ENCODE measurements at places on chromosomes 7 and 10.

DNA sequence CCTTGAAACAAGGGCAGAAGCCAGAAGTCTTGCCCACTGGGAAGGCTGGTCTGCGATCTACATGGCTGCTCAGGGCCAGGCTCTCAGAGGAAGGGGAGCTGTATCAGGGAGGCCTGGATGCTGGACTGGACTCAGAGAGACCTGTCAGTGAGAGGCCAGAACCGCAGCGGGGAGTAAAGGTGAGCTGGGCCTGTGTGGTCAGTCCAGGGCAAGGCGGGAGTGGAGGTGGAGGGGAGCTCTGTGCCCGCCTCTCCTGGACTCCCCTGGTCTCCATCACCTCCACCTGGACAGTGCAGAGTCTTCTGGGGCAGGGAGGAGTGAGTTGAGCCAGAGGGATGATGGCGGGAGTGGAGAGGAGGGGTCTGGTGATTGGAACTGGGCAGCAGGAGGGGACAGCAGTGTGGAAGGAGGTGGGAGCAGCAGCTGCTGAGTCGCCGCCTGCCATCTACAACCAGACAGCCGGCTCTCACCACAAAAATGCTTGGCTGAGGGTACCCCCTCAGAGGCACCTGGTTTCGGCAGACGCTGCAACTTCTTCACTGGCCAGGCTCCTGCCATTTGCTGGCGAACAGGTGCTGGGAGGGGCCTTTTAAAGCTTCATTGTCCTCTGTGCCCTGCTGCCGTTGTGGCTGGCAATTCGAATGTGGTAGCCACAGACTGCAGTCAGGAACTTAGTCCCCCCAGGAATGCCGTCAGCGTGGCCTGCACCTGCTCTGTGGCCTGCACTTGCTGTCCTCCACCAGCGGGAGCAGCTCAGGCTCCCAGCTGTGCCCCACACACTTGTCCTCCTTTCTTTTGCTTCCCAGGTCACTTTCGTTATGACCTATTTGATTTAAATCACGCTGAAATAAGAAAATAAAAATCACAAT is 3.5 kb downstream of the RASSF4 start:
- no peak for DNase-seq

DNA sequence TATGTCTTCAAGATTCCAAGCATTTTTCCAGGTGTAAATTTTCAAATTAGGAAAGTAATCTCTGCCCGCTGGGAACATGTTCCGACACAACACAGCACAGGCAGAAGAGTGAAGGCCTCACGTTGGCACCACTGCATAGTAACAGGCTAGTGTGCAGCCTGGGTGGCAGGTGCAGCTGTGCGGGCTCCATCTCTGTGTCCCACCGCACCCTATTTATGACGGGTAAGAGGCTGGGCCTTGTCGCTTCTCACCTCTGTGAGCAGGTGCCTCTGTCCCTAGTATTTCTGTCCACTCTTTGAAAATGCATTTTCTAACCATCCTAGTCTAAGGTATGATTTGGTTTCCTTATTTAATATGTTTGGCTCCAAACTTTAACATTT is 24.1 kb downstream of the VIPR2 start:
- DNase-seq, result no peak

DNA sequence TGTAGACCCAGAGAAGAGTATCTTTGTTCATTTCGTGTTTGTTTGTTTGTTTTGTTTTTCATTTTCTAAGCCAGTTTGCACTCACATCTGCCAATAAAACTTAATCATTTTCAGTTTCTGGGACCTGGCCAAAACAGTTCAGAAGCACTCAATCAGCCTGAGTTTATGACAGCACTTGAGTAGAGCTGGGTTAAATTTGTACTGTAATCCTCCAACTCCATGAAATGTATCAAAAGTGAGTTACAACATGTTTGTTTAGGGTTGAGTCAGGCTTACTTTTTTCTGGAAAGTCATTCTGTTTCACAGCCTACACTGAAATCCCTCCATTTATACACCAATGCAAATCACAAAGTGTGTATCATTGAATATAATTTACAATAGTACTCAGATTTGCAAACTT is 91.9 kb downstream of the ZWINT start:
- no peak for DNase-seq

DNA sequence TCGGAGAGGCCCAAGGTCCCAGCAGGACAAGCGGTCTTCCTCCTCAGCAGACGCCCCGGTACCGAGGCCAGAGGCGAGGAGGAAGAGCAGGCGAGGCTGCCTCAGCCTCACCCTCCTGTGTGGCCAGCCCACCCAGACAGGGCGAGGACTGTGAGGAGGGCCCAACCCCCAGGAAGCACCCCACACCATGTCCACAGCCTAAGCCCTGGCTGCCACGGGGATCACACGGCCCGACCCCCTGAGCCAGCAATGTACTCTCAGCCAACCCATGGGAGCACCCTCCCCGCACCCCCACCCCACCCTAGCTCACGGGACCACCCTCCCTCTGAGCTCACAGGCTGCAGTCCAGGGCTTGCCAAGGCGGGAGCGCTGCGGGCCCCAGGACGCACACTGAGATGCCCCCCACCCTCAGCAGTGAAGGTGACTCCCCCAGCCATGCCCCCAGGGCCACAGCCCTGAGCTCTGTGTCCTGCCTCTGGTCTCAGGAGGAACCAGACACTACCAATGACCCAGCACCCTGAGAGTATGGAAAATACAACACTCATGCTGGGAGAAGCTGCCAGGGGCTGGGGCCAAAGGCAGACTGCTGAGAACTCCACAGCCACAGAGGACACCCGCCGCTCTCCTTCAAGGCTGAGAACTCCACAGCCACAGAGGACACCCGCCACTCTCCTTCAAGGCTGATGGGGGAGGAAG is 93.6 kb downstream of the MAD1L1 start:
- DNase-seq, result no peak

GRCh38 chr10:101752241-101752640 is 23.7 kb downstream of the FGF8 start:
- no peak for DNase-seq

GRCh38 chr7:1481300-1481699 is 22.0 kb upstream of the MICALL2 start:
- no peak for DNase-seq

DNA sequence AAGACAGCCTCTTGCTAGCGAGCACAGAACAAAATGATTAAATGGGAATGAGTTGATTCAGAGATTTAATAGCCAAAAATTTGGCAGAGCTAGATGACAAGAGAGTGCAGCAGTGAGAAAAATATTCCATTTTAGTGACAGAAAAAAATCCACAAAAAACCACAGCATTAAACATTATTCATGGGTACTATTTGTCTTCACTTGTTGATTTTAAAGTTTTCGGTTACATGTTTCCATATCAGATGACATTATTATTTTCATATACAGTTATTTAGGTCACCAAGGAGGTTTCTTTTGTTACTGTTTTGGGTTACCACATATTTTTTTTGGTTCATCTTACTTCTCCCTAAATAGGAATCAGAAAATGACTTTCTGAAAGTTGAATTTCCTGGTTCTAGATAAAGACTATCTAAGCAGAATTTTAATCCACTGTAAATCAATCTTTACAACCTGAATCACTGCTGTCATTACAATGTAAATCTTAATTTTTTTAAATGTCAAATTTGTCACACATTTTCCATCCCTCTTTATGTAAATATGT is 87.9 kb downstream of the SVIL start:
- no peak for DNase-seq

- no peak for DNase-seq
Observed at GRCh38 chr7:124106575-124106974, 73.7 kb upstream of the TMEM229A start.

DNA sequence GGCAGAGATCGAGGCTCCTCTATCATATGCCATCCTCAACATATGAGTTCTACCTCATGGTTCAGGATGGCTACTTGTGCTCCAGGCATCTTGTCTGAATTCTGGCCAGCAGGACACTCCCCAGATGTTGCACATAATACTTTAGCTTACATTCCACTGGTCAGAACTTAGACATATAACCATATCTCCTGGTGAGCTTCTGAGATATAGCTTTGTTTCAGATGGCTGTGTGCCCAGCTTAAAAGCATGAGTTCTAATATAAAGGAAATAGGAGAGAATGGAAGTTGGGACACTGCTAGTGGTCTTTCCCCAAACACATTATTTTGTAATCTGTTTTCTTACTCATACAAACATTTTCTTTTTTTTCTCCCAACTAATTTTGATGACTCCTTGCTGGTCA is 50.8 kb upstream of the IFRD1 start:
- no peak for DNase-seq

GRCh38 chr7:138024343-138024691 is 22.4 kb upstream of the CREB3L2 start:
- no peak for DNase-seq

DNA sequence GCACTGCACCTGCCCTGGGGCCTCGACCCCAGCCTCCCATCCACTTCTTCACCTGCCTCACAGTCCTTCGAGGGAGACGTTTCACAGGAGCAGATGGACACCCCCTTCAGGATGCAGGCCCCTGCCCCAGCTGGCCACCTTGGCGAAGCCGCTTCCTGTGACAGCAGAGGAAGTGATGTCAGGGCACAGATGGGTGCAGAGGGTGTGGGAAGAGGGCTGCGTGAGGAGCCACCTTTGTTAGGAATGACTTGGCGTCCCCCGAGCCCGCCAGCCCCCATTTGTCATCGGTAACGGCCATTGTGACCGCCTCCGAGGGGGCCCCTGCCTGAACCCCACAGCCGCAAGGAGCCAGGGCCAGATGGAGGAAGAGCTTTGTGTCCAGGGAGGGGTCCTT is 47.4 kb upstream of the SLC29A3 start:
- DNase-seq, result no peak

DNA sequence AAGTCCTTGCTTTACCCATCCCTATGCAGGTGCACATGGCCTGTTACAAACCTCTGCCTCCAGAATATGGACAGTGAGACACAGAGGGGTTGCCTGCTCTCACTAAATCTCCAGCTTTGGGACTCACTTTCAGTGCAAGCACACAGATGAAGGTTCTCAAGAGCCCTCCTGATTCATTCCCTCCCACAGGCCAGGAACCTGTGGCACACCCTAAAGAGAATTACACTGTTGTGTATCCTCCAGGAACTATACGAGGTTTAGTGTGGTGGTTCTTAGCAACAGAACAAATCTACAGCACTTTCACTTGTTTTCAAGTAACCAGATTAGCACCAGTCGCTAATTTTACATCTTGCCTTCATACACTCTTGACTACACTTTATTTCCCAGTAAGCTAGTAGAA is 192.3 kb downstream of the PLXNA4 start:
- DNase-seq, result no peak

DNA sequence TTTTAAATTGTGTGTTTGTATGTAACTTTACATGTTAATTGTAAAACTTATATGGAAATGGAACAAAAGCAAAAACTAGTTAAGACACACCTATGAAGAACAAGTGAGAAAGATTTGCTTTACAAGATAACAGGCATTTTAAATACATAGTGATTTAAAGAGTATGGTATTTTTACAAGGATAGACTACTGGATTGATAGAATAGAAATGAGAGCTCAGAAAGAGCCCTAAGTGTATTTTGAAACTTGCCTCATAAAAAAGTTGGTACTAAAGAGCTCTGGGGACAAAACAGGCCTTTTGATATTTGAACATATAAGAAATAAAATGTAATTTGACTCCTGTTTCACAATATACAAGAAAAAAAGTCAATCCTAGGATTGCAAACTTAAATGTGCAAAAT is 928.4 kb downstream of the REEP3 start:
- DNase-seq, result no peak

GRCh38 chr10:125205431-125205830 is 45.1 kb upstream of the CTBP2 start:
- DNase-seq, result no peak

DNA sequence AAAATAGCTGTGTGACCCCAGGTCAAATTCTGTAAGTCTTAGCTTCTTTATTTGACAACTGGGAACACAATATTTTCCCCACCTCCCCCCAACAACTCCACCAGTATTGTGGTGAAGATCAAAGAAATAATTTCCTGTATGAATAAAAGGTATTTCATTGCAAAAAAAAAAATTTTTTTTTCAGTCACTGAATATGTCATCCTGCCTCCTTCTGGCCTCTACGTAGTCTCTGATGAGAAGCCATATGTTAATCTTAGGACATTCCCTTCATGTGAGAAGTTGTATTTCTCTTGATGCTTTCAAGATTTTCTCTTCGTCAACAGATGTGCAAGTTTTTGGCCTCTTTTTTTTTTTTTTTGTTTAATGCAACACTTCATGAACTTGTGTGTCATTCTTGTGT is 33.0 kb downstream of the ZNF33A start:
- DNase-seq, result no peak

DNA sequence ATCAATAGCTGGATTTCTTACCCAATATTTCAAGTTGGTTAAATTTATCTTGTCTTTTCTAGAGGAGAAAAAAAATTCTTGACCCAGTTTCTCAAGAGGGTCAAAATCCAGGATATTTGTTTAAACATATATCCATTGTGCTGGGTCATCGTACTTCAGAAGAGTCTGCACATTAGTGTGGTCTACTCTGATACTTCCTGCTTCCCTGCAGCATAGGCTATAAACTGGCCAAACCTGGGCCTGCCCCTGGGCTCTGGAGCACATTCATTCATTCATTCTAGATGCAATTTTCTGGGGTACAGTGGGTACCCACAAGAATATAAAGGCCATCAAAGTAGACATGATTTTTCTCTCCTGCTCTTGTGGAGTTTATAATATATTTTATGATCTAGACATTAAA is 142.1 kb upstream of the WNT16 start:
- no peak for DNase-seq

DNA sequence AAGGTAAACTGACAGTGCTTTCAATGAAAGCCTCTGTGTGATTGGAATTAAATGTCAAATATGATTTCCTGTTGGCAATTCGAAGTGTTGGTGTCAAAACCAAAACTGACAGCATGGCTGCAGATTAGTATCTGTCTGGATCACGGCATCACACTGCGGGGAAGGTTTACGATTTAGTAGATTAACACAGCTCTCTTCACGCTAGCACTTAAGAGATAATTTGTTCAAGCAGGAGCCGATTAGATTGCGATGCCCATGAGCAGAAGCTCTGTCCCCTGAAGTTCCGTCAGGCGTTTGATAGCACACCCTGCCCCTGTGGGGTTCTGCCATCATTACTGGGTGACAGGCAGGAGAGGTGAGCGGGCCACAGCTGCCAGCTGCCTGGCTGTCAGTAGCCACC is 279.5 kb upstream of the AUTS2 start:
- no peak for DNase-seq

DNA sequence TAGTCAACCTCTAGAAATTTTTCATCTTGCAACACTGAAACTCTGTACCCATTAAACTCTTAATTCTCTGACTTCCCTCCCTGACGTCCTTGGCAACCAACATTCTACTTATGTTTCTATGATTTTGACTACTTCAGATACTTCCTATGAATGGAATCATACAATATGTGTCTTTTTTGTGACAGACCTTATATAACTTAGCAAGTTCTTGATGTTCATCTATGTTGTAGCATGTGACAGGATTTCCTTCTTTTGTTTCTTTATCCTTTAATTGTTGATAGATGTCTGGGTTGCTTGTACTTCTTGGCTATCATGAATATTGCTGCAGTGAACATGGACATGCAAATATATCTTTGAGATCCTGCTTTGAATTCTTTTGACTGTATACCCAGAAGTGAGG is 240.8 kb downstream of the ADK start:
- DNase-seq, result no peak

DNA sequence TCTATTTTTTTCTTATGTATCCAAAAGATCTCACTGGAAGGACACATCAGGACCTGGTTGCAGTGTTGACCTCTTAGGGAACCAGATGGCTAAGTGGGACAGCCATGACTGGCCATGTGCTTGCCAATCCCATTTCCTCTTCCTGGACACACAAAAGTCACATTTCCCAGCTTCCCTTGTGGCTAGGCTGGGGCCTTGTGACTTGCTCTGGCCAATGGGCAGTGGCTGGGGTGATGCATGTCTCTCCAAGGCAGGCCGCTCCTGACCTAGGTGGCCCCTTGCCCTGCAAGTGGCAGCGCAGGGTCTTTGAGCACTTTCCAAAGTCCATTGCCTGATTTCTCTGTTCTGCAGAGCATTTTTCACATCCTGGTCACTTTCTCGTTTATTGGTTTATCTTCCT is 41.7 kb upstream of the HSPA12A start:
- no peak for DNase-seq

All from caudate nucleus (tissue), 63 donors.